ENCODE measurements at places on chromosomes 2 and 18.

DNA sequence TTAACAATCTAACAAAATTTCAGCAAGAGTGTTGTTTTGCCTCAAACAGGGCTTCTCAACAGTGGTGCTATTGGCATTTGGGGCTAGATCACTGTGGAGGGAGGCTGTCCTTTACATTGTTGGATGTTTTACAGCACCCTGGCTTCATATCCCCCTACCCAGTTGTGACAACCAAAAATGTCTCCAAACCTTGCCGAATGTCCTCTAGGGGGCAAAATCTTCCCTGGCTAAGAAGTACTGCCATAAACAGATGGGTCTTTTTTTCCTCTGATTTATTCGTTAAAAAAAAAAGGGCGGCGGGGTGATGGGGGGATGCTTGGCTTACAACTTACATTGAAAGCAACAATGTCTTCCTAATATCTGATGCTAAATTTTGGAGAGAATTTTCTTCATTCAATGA lies 207.6 kb upstream of the CCDC150 start:
- peak; percentile 9 for DNase-seq

- peak; percentile 83 for DNase-seq
These were observed 28.1 kb upstream of the SATB2 start for GRCh38 chr2:199485732-199486335.

DNA sequence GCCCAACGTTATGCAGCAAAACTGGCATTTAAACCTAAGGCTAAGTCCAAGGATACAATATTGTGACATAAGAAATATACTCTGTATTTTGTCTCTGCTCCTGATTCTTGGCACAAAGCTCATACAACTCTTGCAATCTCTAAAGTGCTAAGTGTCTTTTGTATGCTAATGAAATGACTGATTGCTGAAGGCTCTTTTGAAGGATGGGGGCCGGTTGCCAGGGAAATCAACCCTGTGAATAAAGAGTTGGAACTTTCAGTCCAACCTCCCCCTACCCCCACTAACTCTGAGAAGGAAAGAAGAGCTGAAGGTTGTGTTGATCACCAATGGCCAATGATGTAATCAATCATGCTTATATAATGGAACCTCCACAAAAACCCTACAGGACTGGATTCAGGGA lies 40.3 kb downstream of the SESTD1 start:
- DNase-seq: no peak

DNA sequence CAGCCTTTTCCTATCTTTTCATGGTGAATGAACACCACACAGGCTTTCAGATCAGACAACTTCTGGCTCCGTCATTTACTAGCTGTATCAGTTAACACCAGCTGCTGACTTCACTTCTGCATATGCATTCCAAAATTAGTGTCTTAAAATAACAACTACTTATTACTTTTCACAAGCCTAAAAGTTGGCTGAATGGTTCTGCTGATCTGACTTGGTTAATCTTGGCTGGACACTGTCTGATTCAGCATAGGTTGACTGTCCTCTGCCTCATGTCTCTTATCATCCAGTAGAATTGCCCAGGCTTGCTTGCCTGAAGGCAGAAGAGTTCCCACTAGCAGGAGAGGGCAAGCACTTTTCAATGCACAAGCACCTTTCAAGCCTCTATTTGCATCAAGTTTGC lies 72.7 kb downstream of the MARCHF4 start:
- DNase-seq: no peak

DNA sequence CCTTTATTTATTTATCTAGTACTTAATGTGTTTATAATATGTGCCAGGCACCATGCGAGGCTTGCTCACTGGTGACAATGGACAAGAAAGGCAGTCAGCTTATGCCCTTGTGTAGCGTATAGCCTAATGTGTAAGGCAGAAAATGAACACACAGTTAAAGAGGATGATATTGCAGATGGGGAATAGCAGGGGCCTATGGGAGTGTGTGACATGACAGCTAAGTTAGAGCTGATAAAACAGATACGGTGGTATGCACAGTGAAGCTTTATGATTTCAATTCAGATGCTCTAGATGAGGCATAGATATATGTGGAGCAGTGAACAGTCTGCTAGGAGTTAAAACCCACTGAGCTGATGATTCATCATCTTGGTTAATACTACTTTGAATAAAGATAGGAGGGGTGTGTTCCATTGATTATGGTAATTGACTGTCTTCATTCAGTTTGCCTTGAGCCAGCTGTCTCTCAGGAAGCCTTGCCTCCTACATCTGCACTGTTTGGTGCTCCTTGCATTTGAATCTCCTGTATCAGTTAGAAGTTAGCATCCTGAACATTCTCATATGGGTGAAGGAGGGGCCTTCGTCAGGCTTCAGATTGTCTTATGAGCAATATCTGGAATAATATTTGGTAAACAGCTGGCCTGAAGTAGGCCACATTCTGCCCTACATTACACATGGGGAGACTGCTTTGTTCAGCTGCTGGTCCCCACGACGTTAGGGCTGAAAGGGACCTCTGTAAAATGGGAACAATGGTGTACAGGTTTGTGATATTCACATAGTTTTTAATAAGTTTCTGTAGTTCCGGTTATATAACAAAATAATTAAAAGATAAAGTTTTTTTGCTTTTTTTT lies 13.2 kb downstream of the MAP4K4 start:
- DNase-seq: no peak

- DNase-seq: no peak
These were observed 26.5 kb upstream of the IGFBP2 start for GRCh38 chr2:216606551-216607276.

DNA sequence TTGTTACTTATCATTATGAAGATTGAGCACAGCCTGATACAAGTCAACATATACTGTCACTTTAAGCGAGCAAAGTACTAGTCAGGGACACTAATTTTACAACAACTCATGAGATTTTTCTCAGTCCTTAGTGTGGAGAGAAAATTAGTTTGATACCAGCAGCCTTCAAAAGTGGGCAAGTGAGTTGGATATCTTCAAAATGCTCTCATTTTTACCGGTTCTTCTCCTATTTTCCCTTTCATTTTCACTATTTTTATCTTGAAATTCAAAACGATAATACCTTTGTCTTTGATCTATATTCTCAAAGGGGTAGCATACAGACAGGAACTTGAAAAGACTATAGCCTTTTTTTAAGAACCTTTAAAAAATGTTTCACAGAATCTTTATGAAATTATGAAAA lies 52.0 kb upstream of the UBXN4 start:
- no peak for DNase-seq

DNA sequence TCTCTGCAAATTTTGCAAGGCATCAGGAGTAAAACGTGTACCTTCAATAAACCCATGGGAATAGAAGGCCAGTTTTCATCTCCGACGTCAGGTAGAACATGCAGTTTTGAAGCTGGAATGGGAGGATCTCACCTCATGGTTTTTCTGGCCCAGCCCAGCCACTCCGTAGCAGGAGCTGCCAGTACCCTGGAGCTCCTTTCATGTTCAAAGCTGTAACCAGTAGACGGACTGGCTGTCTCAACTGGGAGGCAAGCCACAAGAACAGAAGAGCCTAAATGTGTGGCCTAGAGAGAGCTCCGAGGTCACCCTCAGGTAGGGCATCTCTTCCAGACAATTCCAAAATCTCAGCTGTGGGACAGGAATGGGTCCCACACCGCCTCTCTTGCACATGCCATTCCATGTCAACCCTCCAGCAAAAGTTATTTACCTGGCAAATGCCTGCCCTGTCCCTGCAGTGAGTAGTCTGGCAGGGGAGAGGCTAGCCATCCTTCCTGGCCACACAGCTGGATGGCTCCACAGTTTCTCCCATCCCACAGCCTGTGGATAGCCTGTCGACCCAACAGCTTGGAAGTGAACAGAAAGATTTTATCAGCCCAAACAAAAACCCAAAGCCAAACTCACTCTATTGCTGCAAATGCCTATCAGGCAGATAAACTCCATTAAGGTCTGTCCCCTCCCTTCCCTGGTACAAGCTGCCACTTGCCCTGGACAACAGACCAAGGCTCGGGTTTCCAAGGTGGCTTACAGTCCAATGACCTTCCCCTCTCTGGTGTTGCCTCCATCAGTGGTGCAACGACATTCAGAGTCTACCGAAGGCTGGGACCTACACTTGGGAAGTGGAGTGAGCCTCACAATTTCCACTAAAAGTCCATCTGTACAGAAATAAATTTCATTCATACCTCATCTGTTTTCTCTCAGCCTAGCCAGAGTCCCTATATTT lies 27.8 kb downstream of the CRACDL start:
- DNase-seq: peak; percentile 38

GRCh38 chr2:70498054-70498453 lies 55.6 kb downstream of the TGFA start:
- DNase-seq: no peak

DNA sequence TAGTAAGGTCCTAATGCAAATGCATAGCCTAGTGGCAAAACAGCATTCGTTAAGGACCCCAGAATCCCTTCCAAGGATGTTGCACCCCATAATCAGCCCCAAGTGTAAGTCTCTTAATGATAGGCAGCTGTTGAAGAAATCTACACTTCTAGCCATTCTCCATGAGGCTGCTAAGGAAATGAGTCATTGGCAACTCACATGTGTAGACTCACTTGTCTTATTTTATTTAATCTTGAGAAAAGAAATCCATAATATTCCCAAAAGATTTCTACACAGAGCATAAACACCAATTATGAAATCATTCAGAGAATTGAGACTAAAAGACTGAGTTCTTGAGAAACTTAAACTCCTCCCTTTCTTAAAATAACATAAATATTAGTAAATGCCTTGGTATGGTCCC lies 52.4 kb downstream of the AKAIN1 start:
- no peak for DNase-seq

All from H1 (cell line).